ENCODE measurements at places on chromosomes 5 and 9.

- no peak for DNase-seq
These were observed 304.8 kb upstream of the TLE4 start for GRCh38 chr9:79266986-79267385.

DNA sequence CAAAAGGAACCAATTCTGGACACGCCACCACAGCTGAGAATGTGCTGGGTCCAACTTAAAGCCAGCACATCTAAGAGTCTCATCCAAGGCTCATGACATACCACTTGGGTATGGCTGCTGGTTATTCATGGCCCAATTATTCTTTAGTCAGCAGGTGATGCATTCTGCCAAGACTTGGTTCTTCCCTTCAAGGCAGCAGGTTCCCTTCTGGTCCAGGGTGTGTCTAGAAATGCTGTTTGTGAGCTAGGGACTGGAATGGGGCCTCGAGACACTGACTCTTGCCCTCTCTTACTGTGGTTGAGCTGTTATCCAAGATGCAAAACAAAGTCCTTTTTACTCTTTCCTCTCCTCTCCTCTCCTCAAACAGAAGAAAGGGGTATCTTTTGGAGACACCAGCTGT is 522.6 kb downstream of the HINT1 start:
- DNase-seq, result no peak

GRCh38 chr9:105191508-105192121 is 52.8 kb upstream of the SLC44A1 start:
- DNase-seq, result no peak

- no peak for DNase-seq
These were observed 1.8 kb downstream of the FEM1C start for GRCh38 chr5:115542651-115543364.

GRCh38 chr9:68844157-68844556 is 139.1 kb downstream of the PIP5K1B start:
- DNase-seq, result no peak

- no peak for DNase-seq
These were observed 19.0 kb upstream of the PTGER4 start for GRCh38 chr5:40660751-40661150.

DNA sequence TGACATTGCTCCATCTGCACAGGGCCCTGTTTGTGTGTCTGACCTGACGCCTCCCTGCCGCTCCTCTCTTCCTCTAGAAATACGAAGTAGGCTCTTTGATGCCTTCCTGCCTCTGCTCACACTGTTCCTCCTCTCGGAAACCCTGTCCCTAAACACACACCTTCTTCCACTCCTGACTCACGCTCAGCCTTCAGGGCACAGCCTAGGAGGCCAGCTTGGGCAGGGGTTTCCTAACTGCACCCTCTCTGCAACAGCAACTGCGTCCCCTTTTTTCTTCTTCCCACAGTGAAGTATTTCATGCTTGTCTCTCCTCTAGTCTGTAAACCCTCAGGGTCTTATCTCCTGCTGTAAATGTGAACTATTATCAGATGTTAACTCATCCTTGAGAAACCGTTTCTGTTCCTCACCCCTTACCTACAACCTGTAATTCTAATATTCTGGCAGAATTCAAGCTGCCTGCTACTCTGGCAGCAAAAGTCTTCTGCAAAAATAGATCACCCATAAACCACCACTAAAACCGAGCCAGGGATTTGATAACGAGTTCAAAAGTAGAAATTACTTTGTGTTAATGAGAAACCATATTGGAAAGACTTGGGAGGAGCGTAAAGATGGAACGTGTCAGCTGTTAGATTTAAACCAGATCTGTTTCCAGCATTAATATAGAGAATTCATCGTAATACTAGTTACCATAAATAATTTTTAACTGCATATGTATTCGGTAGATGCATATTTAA is 100.2 kb downstream of the DAPK1 start:
- no peak for DNase-seq

DNA sequence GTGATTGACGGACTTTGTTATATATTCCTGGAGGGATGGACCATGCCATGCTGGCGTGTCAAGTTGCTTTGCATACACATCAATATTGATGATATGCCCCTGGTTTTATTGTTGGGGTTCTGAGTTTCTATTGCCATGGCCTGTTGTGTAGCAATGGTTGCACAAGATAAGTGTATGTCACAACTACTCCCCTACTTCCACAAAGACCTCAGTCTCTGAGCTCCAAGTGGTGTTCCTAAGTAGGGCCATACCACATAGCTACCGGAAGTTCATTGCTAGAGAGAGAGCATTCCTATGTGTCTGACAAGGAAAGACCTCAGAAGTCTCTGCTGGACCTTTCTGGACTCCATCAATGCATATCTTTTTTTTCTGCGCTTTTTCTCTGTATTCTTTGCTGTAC is 19.8 kb downstream of the TXNDC8 start:
- DNase-seq, result no peak

GRCh38 chr9:112011051-112011620 is 114.5 kb downstream of the UGCG start:
- DNase-seq, result no peak

GRCh38 chr5:21254161-21254560 is 1266.2 kb upstream of the CDH18 start:
- no peak for DNase-seq

Measured in stimulated activated CD8-positive, alpha-beta memory T cell treated with anti-CD3 and anti-CD28 coated beads, Interleukin-15, amount 100 ng/mL, for 1 hour (primary cell).